ENCODE measurements at places on chromosomes 5 and 9. TPM values are rescaled to one million over a fixed set of nuclear protein-coding genes. Genes with fewer than 3 reads are reported as not detected.

TCERG1 gene
- total RNA-seq, result 68.1 TPM

CARD19 gene
- total RNA-seq, result 51.3 TPM

NIPAL4 gene
- not detected for total RNA-seq

LYSMD3 gene
- 29.8 TPM for total RNA-seq

TMEM215 gene
- 0.43 TPM for total RNA-seq

PCDHGA12 gene
- 0.70 TPM for total RNA-seq

POU5F2 gene
- total RNA-seq, result 1.3 TPM

SPATA31D4 gene
- not detected for total RNA-seq

IFNA21 gene
- not detected for total RNA-seq

PCDHGB2 gene
- 0.20 TPM for total RNA-seq

ZNF366 gene
- total RNA-seq, result 0.20 TPM

PRUNE2 gene
- total RNA-seq, result 4.1 TPM

PCDHB15 gene
- 1.8 TPM for total RNA-seq

PCDHGB3 gene
- not detected for total RNA-seq

GRCh38 chr5:24397601-24398000 lies 247.2 kb downstream of the CDH10 start:
- H3K4me3 ChIP-seq, result no peak overlapping the region
- H3K27me3 ChIP-seq, result no peaks in the 10 kb centered on the region
- no peaks in the 10 kb centered on the region for H3K4me1 ChIP-seq
- DNase-seq, result no peak

- H3K36me3 ChIP-seq, result no peaks in the 10 kb centered on the region
- no peaks in the 10 kb centered on the region for H3K27me3 ChIP-seq
- DNase-seq, result no peak
Measured at GRCh38 chr9:83639266-83639665, 16.3 kb downstream of the IDNK start.

GRCh38 chr5:82045554-82046275 lies 73.9 kb downstream of the ATG10 start:
- no peak overlapping the region for H3K27ac ChIP-seq
- no peak overlapping the region for H3K4me3 ChIP-seq
- H3K36me3 ChIP-seq, result no peaks in the 10 kb centered on the region
- no peaks in the 10 kb centered on the region for H3K27me3 ChIP-seq
- no peak for DNase-seq
- no peaks in the 10 kb centered on the region for H3K4me1 ChIP-seq

GRCh38 chr5:2103940-2104339 lies 221.2 kb upstream of the IRX4 start:
- H3K4me1 ChIP-seq, result no peaks in the 10 kb centered on the region
- no peak overlapping the region for H3K4me3 ChIP-seq
- H3K36me3 ChIP-seq, result no peaks in the 10 kb centered on the region
- H3K27me3 ChIP-seq, result no peaks in the 10 kb centered on the region
- DNase-seq, result no peak
- H3K27ac ChIP-seq, result no peak overlapping the region

GRCh38 chr5:98099448-98100105 lies 673.9 kb upstream of the RGMB start:
- no peak overlapping the region for H3K27ac ChIP-seq
- no peak overlapping the region for H3K4me3 ChIP-seq
- H3K36me3 ChIP-seq, result no peaks in the 10 kb centered on the region
- no peaks in the 10 kb centered on the region for H3K27me3 ChIP-seq
- no peaks in the 10 kb centered on the region for H3K4me1 ChIP-seq

GRCh38 chr5:11012295-11012694 lies 251.3 kb upstream of the DAP start:
- no peak overlapping the region for H3K4me3 ChIP-seq
- H3K4me1 ChIP-seq, result no peaks in the 10 kb centered on the region
- DNase-seq, result no peak
- no peaks in the 10 kb centered on the region for H3K36me3 ChIP-seq

- no peak overlapping the region for H3K27ac ChIP-seq
- H3K36me3 ChIP-seq, result no peaks in the 10 kb centered on the region
- H3K4me1 ChIP-seq, result peaks cover 25% of the 10 kb centered on the region
- peak; percentile 5 for DNase-seq
- H3K4me3 ChIP-seq, result peak overlapping the region; percentile 19
Measured at GRCh38 chr5:166979307-166979895, 1312.0 kb upstream of the WWC1 start.

GRCh38 chr9:131739133-131739958 lies 530 bp downstream of the RAPGEF1 start:
- H3K27ac ChIP-seq, result peak overlapping the region; percentile 94
- peaks cover 40% of the 10 kb centered on the region for H3K4me1 ChIP-seq
- peak overlapping the region; percentile 82 for H3K4me3 ChIP-seq
- DNase-seq, result peak; percentile 63
- H3K27me3 ChIP-seq, result no peaks in the 10 kb centered on the region
- no peaks in the 10 kb centered on the region for H3K36me3 ChIP-seq

DNA sequence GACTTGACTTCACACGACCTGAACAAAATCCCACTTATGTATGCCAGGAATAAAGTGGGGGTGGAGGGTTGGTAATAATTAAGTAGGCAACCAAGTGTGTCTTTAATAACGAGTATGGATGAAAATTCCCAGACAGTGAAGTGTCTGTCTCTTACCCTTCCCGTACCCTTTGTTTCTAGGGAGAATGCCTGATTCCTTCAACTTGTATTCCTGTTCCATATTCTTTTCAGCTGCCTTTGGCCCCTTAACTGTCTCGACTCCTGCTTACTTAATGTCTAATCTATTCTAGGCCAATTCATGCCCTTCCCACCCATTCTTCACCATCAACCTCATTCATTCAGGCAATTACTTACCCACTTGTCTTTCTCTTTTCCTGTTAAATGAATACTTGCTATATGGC lies 380.5 kb downstream of the RAB3C start:
- H3K27ac ChIP-seq, result no peak overlapping the region
- H3K27me3 ChIP-seq, result no peaks in the 10 kb centered on the region
- H3K4me1 ChIP-seq, result no peaks in the 10 kb centered on the region
- no peaks in the 10 kb centered on the region for H3K36me3 ChIP-seq

DNA sequence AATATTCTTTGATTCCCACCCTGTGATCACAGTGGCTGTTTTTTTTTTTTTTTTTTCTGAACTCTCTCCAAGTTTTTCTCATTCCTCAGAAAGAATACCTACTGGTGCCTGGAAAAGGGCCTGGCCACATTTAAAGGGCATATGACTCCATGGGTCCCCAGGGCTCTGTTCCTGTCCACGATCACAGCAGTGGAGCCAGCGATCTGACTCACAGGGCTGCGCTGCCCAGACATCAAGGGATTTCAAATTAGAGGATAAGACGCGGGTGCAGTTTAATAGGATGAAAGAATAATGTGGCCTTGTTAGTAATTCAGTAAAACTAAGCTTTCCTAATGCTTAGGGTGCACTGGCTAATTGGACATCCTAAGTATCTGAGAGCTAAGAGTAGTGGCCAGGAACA lies 175.1 kb upstream of the MSX2 start:
- H3K27ac ChIP-seq, result no peak overlapping the region
- no peak overlapping the region for H3K4me3 ChIP-seq
- no peaks in the 10 kb centered on the region for H3K27me3 ChIP-seq
- H3K4me1 ChIP-seq, result peaks cover 5% of the 10 kb centered on the region

- no peaks in the 10 kb centered on the region for H3K4me1 ChIP-seq
- DNase-seq, result no peak
- no peak overlapping the region for H3K27ac ChIP-seq
Measured at GRCh38 chr5:139360384-139360783, 18.7 kb downstream of the PAIP2 start.

- peak overlapping the region; percentile 45 for H3K27ac ChIP-seq
- no peak overlapping the region for H3K4me3 ChIP-seq
- H3K4me1 ChIP-seq, result peaks cover 6% of the 10 kb centered on the region
- peak; percentile 56 for DNase-seq
- H3K36me3 ChIP-seq, result no peaks in the 10 kb centered on the region
- no peaks in the 10 kb centered on the region for H3K27me3 ChIP-seq
Measured at GRCh38 chr5:75260708-75261107, 24.0 kb upstream of the ANKRD31 start.

DNA sequence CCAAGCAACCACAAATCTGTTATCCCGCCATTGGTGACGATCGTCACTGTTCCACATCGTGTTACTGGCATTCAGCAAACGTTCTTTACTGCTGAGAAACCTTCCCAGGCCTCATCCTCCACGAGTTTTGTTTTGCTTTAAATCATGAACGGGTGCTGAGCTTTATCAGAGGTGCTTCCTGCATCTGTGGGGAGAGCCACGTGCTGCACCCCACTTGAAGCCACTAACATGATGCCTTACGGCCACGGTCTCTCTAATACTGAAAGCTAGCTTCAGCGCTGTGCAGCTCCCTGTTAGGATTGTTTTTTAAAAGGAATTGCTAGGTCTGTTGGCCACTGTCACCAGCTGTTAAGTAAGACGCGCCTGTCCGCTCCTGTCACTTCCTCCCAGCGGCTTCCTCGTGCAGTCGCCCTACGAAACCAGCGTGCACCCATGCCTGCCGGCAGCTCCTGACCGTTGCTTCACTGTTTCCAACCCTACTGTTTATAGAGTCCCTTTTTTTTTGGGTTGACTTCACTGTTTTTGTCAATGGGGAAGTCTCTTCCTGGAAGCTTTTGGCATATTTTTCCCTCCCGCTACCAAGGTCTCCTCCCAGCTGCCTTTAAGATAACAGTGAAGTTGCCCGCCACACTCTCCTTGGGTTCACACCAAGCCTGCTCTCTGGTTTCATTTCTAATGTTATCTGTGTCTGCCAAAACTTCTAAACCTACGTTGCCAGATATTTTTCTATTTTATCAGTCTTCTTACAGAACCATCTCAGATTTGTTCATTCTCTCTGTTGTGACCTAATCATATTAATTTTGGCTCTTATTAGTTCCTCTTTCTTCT lies 20.3 kb downstream of the LPCAT1 start:
- no peaks in the 10 kb centered on the region for H3K36me3 ChIP-seq
- H3K4me1 ChIP-seq, result no peaks in the 10 kb centered on the region
- DNase-seq, result no peak
- no peak overlapping the region for H3K27ac ChIP-seq

- DNase-seq, result no peak
- H3K27ac ChIP-seq, result no peak overlapping the region
- no peak overlapping the region for H3K4me3 ChIP-seq
- H3K27me3 ChIP-seq, result no peaks in the 10 kb centered on the region
Measured at GRCh38 chr5:137487600-137487999, 11.5 kb downstream of the SPOCK1 start.

GRCh38 chr9:113380869-113381378 lies 4.1 kb upstream of the HDHD3 start:
- peak overlapping the region; percentile 96 for H3K27ac ChIP-seq
- H3K27me3 ChIP-seq, result no peaks in the 10 kb centered on the region
- H3K4me1 ChIP-seq, result peaks cover 47% of the 10 kb centered on the region
- DNase-seq, result peak; percentile 51
- H3K4me3 ChIP-seq, result no peak overlapping the region

GRCh38 chr5:108521841-108522506 lies 140.1 kb upstream of the FBXL17 start:
- no peak overlapping the region for H3K4me3 ChIP-seq
- H3K4me1 ChIP-seq, result peaks cover 17% of the 10 kb centered on the region
- no peaks in the 10 kb centered on the region for H3K36me3 ChIP-seq
- no peaks in the 10 kb centered on the region for H3K27me3 ChIP-seq
- H3K27ac ChIP-seq, result no peak overlapping the region

DNA sequence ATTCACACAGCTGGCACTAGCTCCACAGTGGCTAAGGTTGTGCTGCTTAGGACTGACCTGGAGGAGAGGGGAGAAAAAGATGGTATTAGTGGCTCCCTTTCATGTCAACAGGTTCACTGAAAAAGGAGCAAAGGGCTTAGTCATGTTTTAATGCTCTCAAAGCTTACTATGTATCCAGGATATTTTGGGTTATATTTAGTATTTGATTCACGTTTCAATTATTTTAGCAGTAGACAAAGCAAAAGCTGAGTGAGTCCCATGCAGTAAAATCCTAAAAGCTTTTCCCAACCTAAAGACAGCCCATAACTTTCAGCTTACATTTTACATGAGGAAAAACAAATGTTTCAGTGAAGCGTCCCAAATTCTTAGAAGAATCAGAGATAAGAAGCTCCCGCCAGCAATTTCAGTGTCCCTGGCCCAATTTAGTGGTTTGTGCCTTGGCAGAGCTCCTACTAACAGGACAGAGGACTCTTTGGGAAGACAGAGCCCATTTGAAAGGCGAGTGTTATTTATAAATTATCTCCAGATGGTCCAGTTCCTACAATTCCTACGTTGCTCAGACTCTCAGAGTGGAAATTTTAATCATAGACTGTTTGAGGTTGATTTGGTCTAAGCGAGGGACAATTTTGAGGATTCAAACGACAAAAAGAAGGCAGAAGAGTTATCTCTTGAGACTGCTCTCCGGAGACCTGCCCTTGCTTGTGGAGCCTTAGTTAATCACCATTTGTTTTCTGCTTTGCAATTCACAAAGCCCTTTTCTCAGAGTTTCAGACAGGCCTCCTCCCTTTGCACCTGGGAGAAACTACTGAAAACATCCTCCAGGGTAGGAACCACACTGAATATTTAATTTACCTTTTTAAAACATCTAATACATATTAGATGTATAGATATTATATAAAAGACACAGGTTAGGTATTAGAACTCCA lies 225.0 kb upstream of the ANKRD55 start:
- peak overlapping the region; percentile 74 for H3K27ac ChIP-seq
- H3K27me3 ChIP-seq, result no peaks in the 10 kb centered on the region
- H3K4me1 ChIP-seq, result peaks cover 18% of the 10 kb centered on the region
- H3K4me3 ChIP-seq, result no peak overlapping the region
- H3K36me3 ChIP-seq, result no peaks in the 10 kb centered on the region
- no peak for DNase-seq

DNA sequence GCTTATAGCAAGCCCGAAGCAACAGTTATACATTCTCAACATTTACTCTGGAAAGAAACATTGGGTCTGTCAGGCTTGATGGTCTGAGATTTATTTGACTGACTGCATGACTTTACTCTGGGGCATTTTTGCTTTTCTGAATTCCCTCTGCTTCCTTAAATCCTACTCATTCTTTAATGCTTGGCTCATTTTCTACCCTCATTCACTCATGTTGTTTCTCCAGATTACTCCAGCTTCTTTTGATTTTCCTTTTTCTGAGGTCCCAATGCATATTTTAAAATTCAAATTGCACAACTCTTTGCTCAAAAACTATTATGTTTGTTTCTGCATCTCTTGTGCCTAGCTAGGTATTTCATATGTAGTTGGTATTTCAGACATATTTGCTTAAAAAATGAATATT lies 2002.9 kb upstream of the NUDT12 start:
- DNase-seq, result no peak
- H3K4me1 ChIP-seq, result no peaks in the 10 kb centered on the region
- H3K4me3 ChIP-seq, result no peak overlapping the region
- no peaks in the 10 kb centered on the region for H3K36me3 ChIP-seq
- H3K27me3 ChIP-seq, result no peaks in the 10 kb centered on the region

Measured in hepatocyte (in vitro differentiated cells).